ENCODE measurements at places on chromosomes 1 and 21.

DNA sequence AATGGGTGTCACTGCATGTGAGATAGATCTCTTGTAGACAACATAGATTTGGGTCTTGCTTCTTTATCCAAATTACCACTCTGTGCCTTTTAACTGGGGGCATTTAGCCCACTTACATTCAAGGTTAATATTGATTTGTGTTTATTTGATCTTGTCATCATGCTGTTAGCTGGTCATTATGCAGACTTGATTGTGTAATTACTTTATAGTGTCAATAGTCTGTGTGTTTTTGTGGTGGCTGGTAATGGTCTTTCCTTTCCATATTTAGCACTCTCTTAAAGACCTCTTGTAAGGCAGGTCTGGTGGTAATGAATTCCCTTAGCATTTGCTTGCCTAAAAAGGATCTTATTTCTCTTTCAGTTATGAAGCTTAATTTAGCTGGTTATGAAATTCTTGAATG lies 29.6 kb downstream of the ZNF691 start:
- no peak for DNase-seq

DNA sequence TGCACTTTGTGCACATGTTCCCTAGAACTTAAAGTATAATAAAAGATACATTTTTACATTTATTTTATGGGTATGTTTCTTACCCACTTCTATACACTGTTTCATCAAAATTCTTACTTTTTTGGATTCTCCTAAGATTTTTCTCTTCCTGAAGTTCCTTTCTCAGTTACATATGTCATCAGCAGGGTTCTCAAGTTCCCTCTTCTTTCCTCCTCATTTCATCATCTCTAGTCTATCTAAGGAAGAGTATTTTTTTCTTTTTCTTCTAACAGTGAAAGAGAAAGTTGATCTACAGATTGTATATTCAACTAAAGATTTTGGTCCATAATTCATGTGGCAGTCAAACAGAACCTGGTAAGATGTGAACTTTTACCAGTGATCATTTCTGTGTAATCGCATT lies 41.2 kb upstream of the CYYR1 start:
- DNase-seq = no peak

- DNase-seq = no peak
Observed at GRCh38 chr21:42925114-42925926, at the start of gene ERVH48-1. Gene ERVH48-1 (minus strand): TSS chr21:42925630. CDS start chr21:42919006, 6,624 bp downstream.

DNA sequence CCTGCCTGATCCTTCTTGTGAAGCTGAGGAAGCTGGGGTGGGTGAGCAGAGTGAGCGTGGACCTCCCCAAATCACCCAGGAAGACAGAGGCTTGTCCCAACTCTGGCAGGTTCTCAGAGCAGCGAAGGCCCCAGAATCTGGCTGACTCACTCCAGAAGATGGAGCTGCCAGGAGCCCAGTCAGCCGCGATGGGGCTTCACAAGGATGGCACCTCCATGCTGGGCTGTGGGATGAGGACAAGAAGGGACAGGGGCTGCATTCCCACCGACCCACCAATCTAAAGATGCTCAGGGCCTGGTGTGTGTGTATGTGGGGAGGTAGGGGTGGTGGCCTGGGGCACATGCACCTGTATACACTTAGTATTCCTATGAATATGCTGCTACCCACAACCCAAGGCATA lies 52.9 kb downstream of the ATP1A1 start:
- no peak for DNase-seq

DNA sequence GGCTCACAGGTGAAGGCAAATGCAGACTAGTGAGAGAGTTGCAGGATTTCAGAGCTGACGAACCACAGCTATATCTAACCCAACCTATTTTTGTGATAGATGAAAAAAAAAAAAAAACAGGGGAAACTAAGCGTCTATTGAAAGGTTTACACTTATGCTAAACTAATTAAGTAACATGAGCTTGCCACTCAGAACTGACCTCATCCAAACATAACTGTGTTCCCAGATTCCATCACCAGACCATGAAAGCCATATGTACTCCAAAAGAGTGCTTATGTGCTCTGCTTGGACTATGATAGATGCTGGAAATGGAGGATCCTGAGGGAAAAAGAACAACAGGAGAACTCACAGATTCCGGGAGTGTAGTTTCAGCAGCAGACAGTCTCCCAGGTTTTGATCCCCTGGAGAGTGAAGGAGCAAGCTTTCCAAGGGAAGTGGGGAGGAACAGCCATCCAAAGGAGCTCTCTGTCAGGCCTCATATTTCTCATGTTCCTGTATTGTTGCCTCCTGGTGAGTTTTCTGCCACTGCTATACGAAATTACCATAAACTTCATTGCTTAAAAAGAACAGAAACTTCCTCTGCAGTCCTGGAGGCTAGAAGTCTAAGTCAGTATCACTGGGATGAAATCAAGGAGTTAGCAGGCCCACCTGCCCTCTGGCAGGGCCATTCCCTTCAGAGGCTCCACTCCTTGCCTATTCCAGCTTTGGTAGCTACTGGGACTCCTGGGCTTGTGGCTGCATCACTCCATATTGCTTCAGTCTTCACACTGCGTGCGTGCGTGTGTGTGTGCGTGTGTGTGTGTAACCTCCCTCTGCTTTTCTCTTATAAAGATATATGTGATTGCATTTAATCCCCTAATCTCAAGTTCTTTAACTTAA lies 38.1 kb downstream of the NIBAN1 start:
- no peak for DNase-seq

DNA sequence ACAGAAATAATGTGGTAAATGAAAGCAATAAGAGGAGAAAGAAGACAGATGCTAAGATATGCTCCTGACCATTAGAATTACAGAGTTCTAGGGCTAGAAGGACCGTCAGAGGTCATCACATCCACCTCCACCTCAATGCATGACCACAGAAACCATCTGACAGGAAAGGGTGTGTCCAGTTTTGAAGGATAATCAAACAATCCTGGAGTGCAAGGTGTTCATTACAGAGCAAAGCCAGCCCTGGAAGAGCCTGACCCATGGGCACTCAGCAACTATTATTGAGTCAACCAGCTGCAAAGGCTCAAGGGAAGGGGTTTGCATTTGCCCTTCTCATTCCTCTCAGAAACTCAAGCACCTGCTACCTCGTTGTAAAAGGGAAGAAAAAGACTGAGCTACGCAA lies 46.4 kb downstream of the TOR1AIP2 start:
- DNase-seq = no peak

DNA sequence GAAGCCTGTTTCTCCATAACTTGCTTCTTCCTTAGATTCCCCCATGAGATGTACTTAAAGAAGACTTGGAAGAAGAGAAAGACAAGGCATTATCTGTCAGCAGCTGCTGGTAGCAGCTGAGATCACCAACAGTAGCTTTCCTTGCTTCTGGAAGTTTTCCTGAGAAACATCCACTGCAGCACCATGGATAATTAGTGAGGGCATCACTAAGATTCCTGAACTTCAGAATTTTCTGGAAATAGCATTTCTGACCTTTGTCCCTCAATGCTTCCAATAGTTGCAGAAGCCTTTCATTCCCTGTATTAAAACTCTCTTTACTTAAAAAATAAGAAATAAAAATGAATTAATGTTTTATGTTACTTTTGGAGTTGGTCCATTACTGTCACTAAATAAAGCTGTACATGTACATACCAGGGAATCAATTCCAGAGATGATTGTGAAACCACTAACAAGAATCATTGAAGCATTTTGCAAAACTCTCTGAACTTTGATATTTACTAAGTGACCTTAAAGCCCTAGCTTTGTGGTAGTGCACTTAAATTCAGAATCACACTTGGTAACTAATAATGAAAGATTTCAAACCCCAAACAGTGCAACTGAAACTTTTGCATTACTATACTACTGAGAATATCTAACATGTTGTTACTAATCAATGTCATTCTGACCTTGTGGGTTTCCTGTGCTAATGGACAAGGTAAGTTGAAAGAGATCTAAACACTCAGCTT lies at the start of gene CFHR4:
CFHR4 (plus strand) TSS at position 538 of the 725 bp plus-strand sequence; CDS start at position 637, 99 bp downstream.
- no peak for DNase-seq

DNA sequence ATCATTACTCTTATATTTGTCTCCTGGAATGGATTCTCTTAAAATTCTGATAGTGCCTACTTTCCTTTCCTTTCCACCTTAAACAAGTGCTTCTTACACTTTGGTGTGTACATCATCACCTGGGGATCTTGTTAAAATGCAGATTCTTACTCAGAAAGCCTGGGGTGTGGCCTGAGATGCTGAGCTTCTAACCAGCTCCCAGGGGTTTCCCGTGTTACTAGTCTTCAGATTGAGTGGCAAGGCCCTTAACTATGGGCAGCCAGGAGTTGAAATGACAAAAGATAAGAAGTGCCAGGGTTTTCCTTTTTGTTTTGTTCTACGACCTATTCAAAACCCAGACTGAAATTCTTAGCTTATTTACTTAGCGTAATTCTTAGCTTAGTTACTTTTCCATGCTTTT lies 159.2 kb downstream of the HFM1 start:
- DNase-seq = no peak

DNA sequence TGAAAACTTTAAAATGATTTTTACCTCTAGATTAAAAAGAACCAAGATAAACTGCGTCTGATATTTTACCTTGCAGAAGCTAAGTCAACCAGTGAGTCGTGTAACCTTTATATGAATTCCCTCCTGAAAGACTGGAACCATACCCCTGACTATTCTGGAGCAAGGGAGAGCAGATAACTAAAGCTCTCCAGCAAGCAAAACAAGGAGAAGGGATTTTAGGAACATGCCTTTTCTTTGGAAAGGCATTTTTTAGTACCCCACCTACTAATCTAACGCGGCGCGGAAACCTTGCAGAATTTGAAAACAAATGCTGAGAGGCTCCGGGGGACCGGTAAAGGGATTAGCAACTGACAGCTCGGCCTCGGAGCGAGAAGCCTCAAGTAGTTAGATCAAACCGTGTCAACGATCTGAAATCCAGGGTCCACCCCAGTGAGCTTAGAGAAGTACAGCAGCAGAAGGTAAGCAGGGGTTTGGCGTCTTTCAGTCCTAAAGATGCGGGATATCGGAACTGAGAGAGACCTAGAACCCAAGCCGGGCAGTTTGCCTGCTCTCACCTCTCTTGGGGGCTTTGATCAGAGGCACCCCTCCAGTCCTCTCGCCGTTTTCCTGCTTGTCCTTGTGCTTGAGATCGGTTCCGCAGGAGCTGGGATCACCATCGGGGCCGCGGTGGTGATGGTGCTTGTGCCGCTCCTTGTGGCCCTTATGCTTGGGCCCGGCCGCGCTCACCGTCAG lies 954 bp downstream of the RSBN1 start:
- no peak for DNase-seq

DNA sequence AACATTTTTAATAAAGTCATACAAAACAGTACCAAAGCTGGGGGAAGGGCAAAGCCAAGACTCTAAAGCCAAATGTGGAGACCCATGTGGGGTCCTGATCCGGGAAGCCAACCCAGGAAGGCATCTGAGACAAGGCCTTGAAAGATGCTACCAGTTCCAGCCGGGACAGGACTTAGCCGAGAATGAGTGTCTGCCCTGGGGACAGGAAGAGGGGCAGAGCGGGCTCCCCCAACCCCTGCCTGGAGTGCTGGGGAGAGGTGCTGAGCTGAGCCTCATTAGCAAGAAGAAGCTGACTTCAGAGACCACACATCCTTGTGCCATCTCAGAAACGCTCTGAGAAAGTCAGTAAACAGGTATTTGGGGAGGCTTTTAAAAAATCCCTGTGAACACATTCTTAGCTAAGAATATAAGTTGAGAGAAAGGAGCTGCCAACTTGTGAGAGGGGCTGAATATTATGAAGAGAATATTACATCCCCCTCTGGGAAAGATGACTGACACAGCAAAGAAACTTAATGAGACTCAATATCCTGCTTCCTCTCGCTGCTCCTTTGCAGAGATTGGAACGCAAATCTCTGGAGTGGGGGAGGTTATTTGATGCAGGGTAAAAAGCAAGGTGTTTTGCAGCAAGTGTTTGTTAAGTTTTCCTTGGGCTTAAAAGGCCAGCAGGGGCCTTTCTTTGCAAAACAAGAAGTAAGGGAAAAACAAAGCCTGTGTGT lies 103.3 kb upstream of the KCND3 start:
- DNase-seq = no peak

- no peak for DNase-seq
Observed at GRCh38 chr1:232476538-232476950, 153.4 kb downstream of the SIPA1L2 start.

DNA sequence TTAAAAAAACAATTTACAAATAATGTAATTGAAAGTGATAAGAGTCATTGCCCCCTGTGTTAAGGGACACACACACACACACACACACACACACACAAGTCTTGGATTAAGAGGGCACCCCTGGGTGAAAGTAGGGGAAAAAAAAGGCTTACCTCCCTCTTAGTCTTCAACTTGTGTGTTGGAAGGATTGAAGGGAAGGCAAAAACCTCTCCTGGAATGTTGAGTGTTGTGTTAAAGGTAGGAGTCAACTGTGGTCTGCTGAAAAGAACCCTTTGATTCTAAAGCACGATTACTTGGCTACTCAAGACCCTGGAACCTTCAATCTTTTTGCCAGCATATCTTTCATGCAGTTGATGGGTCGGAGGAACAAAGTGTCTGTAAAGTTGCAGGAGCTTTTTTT lies 6.4 kb downstream of the PBX1 start:
- no peak for DNase-seq

GRCh38 chr1:86699186-86699585 lies 5.2 kb upstream of the SH3GLB1 start:
- DNase-seq = no peak

- no peak for DNase-seq
Observed at GRCh38 chr1:32200226-32201010, at the start of gene CCDC28B. Gene CCDC28B (plus strand): TSS chr1:32200595. CDS start chr1:32201936, 1,341 bp downstream.

DNA sequence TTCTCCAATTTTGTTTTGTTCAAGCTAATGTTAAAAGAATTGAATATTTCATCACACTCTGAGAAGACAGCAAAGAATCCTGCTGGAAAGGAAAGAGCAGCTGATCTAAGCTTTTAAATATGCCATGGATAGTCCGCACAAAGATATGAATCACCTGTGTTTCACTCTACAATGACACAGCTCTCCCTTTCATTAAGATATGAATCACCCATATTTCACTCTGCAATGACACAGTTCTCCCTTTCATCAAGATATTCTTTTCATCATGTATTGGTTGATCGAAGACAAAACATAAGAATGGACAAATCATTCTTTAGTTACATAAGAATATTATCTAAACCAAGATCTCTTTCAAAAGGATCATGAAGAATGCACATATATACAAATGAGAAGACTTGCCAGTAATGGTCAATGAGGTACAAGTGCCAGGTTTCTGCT lies 367.3 kb downstream of the SMYD3 start:
- DNase-seq = no peak

DNA sequence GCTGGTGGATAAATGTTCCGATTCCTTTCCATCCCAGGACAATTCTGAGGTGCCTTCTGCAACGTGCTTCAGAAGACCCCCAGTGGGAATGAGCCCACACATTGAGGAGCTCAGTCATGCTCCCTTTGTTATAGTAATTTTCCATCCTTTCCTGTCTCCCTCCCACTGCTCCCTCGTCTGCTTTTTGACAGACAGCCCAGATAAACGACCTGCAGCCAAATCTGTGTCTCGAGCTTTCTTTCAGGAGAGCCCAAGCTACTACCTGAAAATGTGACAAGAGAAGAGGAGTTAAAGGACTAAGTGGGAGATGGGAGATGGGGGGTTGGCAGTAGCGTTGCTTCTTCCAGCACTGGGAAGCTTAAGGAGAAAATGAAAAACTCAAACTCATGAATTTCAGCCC lies 65.9 kb upstream of the LRRN2 start:
- DNase-seq = no peak

- no peak for DNase-seq
Observed at GRCh38 chr1:17927952-17928351, 172.8 kb downstream of the ACTL8 start.

- no peak for DNase-seq
Observed at GRCh38 chr1:43437031-43437973, 16.4 kb downstream of the HYI start.
